ENCODE measurements at places on chromosomes 6 and 20.

DNA sequence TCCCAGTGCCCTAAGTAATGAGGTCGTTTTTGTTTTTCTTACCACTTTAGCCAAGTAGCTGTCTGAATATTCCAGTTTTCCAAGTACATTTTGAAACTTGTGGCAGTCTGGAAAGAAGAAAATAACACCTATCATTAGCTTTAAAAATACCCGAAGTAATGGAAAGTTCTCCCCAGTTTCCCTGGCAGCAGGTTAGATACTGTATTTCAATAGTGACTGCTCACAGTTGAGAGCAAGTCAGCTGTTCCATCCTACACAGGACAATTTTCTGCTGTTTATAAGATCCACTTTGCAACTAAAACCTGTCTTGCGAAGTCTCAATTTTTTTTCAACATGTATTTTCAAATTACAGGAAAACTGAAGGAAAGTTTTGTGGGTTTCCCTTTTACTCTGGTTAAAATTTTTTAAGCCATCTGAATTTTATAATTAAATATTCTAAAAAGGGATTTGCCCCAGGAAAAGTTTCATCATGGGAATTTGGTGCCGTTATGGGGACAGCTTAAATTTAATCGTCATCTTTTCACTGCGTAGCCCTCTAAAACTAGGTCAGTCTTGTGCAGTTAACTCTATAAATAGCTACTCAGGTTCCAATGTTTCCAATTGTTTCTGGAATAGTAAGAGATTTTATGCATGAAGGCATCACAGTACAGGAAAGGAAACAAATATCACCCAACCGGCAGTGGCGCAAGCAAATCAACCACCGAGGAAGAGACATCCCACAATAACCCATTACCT, 96.9 kb downstream of the MBOAT1 start:
- DNase-seq = no peak

GRCh38 chr6:150149146-150149545, 6.3 kb downstream of the PPP1R14C start:
- DNase-seq = no peak

- DNase-seq = no peak
Observed at GRCh38 chr6:43724354-43724753, 36.8 kb upstream of the MRPS18A start.

DNA sequence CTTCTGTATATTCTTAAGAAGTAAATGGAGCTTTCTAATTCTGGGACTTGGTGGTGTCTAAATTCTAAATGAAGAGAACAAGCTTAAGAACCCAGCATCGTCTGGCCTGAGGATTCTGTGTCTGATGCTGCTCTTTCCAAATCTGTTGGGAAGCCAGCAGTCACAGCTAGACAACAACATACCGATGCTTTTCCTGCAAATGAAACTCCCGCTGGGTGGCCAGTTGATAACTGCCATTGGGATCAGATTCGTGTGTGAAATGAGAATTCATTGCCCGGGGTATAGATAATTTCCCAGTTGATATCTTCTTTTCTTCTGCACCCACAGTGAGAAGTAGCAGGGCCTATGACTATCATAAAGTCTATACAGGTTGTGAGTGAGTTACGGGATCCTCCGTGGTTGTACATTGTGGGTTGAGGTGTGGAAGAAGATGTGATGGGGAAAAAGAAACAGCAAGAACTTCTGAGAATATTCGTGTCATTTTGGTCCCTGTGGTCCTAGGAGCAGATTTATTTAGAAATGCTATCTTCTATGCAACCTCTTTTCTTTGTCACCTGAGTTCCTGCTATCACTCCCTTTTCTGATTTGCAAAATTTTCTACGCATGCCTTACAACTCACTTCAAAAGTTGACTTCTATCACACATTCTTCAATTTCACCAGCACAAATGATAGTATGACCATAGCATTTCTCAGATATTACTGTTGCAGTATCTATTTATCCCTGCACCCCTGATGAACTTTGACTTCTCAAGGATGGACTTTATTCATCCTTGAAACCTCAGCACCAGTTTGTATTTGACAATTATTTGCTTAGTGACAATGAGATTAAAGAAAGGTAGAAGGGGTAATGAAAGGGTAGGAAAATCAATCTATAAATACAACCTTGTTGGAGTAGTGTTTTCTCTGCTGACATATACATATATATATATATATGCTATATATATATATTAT, 10.4 kb downstream of the NOX3 start:
- DNase-seq = no peak

DNA sequence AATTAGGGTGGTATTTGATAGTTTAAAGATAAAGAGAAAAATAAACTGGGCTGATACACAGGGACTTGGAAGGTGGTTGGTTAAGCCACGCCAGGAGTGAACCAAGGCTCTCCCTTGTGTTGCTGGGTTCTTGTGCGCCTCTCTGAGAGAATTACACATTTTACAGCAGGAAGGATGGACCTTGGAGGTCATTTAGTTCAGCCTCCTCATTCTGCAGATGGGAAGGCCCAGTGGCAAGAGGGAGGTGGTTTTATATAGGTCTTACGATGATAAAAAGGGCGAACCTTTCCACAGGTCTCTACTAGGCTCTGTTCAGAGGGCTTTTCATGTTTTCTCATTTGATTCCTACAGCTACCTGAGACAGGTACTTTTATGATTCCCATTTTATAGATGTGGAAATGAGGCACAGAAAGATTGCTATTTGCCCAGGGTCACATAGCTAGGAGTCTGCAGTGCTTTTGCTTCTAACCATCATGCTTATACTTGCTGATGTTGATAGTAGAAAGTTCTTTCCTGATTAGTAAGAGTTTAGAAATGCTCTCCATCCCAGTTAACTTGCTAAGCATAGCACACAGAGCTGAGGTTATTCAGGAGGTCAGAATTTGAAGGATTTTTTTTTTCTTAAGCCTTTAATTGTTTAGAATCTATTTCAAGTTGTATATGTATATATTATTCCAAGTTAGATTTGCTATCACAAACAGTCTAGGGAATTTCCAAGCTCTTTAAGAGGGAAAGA, 12.8 kb downstream of the HIVEP1 start:
- no peak for DNase-seq

DNA sequence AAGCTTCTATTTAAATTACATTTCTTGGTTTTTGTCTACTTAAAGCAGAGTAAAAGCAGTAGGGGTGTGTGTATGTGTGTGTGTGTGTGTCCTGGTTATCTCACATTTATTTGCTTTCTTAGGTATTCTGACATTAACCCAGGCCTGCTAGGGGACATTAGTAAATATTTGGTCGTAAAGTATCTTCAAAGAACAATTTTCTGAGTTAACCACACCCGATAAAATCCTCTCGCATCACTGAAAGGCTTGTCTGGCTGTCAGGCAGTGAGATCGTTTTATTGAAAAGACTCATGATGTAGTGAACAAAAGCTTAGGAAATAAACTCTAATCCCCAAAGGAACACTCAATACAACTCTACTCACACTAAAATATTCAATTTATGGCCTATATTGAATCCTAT, 77.9 kb downstream of the ZNF217 start:
- DNase-seq = no peak

DNA sequence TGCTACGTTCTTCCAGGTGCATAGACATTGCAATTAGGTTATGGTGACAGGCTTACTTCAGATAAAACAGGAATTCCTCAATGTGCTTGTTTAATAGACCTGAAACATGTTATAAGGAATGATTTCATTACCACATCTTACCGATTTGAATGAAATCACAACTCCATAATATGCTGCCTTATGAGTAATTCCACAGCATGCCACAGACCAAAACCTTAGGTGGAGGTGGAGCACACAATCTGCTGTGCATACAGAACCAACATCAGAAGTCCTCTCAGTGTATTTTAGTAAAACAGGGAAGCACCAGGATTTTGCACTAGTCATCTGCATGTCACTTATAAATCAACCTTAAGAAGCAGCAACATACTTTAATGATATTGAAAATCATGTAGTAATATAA, 148.9 kb upstream of the TSHZ2 start:
- no peak for DNase-seq

GRCh38 chr6:118558464-118559217, 10.5 kb downstream of the PLN start:
- no peak for DNase-seq

DNA sequence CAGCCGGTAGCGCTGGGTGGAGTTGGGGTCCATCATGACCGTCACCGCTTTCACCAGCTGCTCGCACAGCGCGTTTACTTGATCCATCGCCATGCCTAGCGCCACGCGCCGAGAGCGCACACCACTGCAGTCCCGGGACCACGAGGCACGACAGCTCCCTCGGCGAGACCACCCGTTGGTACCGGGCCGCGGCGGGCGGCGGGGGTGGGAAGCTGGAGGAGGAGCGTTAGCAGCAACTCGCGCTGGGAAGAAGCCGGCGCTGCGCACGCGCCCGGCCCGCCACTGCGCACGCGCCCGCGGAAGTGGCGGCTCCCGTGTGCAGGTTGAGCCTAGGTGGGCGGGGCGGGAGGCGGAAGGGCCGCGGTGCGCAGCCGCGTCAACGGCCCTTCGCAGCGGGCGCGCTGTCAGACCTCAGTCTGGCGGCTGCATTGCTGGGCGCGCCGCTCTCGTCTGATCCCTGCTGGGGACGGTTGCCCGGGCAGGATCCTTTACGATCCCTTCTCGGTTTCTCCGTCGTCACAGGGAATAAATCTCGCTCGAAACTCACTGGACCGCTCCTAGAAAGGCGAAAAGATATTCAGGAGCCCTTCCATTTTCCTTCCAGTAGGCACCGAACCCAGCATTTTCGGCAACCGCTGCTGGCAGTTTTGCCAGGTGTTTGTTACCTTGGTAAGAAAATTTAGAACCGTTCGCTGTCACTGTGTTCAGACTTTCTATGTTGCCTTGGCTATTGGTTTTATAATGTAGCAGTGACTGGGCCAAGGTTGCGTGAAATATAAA, at the start of the genes POLH and XPO5:
Gene POLH (plus strand): TSS at position 414 of the 780 bp plus-strand sequence. CDS start 6,135 bp downstream, outside the sequence.
Gene XPO5 (minus strand): TSS at position 267 of the 780 bp plus-strand sequence. CDS start 174 bp downstream, at position 93.
- DNase-seq = peak; percentile 85

- no peak for DNase-seq
Observed at GRCh38 chr6:70479236-70479635, 65.9 kb downstream of the FAM135A start.
